Urinary bladder (tissue), 4 donors: ENCODE measurements at places on chromosomes 6 and 20. TPM values are rescaled to one million over a fixed set of nuclear protein-coding genes. Genes with fewer than 3 reads are reported as not detected.

COL20A1 gene
- not detected for polyA plus RNA-seq

- no peak for DNase-seq
These were observed 33.2 kb downstream of the PANK2 start for GRCh38 chr20:3922223-3922982.

HLA-DQB2 gene
- polyA plus RNA-seq, result 0.10 TPM

TP53TG5 gene
- polyA plus RNA-seq, result 0.96 TPM

GRCh38 chr20:58627212-58628072 lies 23.6 kb upstream of the STX16 start:
- no peak for DNase-seq

- no peak for DNase-seq
These were observed 168.0 kb downstream of the ZFAND3 start for GRCh38 chr6:37987559-37987958.

TM9SF4 gene
- polyA plus RNA-seq, result 36.3 TPM

SSTR4 gene
- polyA plus RNA-seq, result 0.06 TPM

MYT1 gene
- polyA plus RNA-seq, result 0.13 TPM

DNA sequence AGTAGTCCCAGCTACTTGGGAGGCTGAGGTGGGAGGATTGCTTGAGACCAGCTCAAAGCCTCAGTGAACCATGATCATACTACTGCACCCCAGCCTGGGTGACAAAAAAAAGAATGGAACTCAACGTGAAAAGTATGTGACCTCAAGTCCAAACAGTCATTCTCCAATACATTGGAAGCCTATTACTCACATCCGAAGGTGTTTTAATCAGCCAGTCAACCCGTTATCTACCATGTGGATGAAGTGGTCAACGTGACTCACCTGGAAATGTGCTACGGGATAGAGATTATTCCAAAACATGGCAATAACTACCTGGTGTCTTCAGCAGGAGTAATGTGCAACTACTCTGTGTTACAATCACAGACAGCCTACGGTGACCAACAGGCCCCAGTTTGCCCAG lies 85.8 kb upstream of the TOP1 start:
- DNase-seq, result no peak

SMOC2 gene
- 176 TPM for polyA plus RNA-seq

TMEM14A gene
- polyA plus RNA-seq, result 36.4 TPM

DNA sequence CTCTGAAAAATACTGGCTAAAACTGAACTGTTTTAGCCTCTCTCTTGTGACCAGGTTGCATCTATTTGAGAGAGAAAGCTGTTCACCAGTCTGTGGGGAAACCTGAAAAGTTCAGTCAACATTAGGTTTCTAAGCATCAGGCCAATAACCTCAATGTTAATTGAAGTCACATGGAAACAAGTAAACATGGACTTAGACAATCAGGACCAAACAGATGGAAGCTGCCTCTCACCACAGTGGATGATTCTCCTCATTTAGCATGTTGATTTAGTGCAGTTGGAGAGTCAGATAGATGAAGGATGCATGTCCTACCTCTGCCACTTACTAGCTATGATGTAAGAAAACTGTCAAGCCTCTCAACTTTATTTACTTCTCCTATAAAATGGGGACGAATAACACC lies 18.2 kb downstream of the SCGN start:
- DNase-seq, result no peak

DNA sequence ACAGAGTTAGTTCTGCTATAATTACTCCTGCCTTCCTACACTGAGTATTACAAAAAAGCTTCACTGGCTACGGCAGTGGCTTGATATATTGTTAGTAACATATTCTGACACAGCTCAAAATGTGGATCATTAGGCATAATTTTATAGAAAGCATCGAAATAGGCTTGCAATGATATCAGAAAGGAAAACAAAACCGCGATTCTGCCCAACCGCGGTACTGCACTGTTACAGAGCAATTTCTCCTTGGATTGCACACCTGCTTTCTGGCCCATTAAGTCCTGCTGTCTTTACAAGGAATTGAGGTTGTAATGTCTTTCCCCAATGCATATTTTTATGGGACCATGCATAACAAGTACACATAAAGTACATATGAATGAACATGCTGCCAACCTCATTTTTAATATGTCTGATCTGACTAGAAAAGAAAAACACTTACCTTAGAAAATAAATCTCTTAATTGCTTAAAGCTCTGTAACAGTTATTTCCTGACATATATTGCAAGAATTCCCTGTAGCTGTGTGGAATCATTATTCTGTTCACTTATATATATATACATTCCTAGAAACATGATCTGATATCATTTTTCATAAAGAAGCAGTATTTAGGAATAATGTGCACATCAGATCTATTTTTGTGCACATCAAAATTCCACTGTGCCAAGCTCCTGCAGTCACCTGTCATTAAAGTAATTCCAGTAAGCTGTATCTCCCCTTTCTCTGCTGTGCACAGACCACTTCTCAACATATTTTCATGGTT lies 763.9 kb downstream of the HACE1 start:
- no peak for DNase-seq
